Stimulated activated CD4-positive, alpha-beta T cell treated with anti-CD3 and anti-CD28 coated beads, Interleukin-2, amount 100 ng/mL, for 24 hours (primary cell): ENCODE measurements at places on chromosomes 5 and 9.

GRCh38 chr5:58378613-58379390 lies 81.1 kb downstream of the PLK2 start:
- DNase-seq = no peak

GRCh38 chr5:177419046-177419445 lies 7.4 kb upstream of the GRK6 start:
- no peak for DNase-seq

DNA sequence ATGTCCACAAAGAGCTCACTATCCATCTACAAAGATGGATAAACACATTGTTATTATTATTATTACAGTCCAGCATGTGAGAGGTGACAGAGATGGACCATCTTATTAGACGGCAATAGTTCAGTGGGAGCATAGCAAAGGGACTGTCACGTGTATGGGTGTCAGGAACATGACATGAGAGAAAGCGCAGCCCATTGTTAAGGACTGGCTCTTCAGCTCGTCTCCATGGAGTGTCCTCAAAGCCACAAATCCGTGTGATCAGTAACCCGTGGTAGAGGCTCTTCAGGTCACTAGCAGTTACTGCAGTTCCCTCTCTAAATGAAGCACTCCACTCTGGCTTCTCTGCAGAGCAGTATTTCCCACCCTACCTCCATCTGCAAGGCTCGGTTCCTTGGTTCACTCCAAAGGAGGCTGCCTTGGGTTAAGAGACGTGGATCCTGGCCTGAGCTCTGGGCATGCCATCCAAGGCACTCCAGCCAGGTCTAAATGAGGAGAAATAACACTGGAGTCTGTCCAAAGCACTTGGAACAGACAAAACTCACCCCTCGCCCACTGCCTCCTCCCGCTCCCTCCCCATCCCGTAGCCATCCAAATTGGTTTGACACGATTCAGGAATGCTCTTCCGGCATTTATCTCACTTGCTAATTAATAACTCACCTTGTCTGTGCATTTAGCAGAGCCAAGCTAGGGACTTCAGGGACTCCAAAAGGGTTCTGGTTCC lies 122.3 kb upstream of the WWC1 start:
- DNase-seq = no peak

DNA sequence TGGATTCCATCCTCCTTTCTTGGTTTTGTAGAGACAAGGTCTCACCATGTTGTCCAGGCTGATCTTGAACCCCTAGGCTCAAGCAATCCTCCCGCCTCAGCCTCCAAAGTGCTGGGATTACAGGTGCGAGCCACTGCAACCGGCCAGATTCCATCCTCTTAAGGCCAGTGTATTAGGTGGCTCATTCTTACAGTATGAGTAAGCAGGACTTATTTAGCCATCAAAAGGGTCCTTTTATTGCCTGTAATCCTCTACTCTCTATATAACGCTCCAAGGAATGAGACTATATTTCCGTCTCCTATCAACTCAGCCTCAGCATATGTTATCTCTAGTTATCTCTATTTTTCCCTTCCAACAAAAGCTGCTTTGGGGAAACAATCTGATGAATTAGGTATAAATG lies 3.0 kb upstream of the ERBIN start:
- DNase-seq = no peak

DNA sequence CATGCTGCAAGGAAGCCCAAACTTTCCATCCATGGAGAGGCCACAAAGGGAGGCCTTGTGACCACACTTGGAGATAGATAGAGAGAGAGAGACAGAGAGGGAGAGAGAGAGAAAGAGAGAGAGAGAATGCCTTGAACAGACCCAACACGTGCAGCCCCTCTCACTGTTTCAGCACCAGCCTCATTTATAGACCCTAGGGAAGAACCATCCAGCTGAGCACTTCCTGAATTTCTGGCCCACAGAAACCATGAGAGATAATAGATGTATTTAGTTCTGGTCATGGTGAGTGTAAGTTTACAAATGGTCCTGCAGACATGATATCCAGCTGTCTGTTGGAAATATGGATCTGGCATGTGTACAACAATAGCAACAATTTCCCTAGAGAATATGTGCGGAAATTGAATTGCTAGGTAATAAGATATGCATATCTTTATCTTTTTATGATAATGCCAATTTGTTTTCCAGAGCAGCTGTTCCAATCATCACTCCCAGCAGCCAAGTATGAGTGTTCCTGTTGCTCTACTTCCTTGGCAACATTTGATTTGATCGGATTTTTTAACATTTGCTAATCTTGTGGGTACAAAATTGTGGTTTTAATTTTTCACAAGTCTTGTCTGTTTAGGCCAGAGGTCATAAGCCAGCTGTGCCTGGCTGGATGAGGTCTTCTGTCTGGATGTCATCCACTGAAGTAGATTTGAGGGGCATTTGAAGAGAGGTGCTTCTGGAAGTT lies 217.3 kb upstream of the IL12B start:
- no peak for DNase-seq

DNA sequence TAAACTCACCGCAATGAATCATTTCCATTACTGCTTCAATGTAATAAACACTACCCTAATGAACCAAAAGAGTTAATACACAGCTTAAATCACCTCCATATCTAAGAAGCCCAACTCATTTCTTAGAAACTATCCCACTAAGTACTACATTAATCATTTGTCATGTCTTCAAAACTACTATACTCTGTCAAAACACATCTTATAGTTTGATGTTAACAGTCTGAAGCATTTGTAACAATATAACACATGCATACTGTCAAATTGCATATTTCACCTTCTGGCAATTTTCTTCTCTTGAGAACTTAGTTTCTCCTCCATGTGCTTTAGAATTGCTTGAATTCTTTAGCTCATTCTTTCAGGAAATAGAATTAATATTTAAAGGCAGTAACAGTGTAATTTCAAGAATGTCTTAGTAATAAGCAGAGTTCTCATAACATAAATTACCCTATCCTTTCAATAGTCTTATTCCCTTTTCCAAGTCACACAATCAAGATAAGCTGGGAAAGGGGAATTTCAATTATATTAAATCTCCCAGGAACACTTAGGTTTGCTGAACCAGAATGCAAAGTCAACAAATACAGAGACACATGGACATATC lies 199.7 kb downstream of the ATPSCKMT start:
- DNase-seq = no peak

GRCh38 chr9:88477300-88477751 lies 57.7 kb upstream of the NXNL2 start:
- DNase-seq = no peak

GRCh38 chr5:143571642-143572624 lies 168.4 kb upstream of the NR3C1 start:
- DNase-seq = no peak

GRCh38 chr5:174359071-174359470 lies 313.6 kb downstream of the NSG2 start:
- DNase-seq = no peak

- DNase-seq = no peak
Measured at GRCh38 chr5:139524446-139524845, 36.7 kb upstream of the UBE2D2 start.

DNA sequence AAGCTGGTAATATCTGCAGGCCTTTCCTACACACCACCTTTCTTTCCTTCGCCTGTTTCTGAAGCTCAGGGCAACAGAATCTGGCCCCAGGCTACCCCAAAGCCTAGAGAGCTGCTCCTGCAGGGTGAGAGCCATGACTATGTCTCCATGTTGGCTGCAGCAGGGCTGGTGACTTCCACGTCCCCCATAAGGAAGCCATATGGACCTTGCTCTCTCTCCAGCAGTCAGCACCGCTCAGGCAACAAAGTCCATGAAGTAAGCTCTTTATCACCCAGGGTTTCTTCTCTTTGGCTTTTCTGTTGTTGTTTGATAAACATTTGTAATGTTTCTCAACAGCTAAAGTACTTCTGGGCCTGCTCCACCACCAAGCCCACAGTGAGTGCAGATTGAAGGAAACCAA lies 125.2 kb downstream of the SLIT3 start:
- DNase-seq = no peak

DNA sequence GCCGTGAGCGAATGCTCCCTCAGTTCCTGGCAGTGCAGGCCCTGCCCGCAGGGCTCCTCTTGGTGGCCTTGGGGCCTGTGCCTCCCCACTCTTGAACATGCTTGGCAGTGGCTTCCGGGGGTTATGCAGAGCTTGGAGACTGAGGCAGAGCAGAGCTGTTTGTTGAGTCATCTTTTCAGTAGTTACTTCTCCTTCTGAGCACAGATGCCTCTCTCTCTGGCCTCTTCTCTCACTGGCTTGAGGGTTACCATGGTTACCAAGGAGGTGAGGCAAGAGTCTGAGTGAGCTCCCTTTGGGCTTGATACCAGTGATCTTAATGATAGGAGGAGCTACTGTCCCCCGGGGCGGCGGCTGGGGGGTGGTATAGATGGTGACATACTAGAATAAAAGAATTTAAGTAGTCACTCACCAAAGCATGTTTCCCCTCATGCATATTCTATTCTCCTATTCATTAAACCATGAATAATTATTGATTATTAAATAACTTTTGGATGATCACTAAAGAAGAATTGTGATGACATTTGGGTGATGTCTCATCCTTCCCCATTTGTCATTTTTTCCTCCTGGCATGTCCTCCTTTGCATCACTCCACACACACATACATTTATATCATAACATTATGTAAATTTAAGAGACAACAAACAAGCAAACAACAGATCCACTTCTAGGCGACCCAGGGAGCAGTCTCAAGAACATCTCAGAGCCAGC lies 111.1 kb downstream of the ARHGAP26 start:
- no peak for DNase-seq

- DNase-seq = no peak
Measured at GRCh38 chr9:91426123-91426745, 2.6 kb upstream of the NFIL3 start.

- DNase-seq = no peak
Measured at GRCh38 chr9:96122751-96123150, 179.2 kb downstream of the HSD17B3 start.

- DNase-seq = no peak
Measured at GRCh38 chr5:138371454-138371853, 19.0 kb downstream of the KDM3B start.

GRCh38 chr9:38756702-38757101 lies 36.8 kb upstream of the FAM240B start:
- no peak for DNase-seq
